ENCODE measurements at places on chromosomes 1 and 21.

DNA sequence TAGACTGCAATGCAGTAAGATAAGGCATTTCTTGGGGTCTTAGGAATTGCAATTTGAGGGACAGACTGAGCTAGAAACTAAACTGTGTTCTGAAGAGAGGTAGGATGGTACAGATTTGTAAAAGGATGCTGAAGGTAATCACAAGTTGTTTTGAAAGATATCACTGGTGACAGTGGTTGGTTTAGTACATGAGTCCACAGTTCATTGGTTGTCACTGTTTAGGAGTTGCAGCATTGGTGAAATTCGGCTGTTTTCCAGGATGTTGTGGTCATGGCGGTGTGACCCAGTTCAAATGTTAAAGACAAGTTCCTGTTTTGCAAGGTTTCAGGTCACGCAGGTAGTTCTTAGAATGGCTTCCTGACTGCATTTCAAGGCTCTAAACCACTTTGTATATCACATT, 292.8 kb upstream of the B3GALT2 start:
- no peak for DNase-seq

- no peak for DNase-seq
These were observed 136.0 kb upstream of the GREM2 start for GRCh38 chr1:240747907-240748306.

DNA sequence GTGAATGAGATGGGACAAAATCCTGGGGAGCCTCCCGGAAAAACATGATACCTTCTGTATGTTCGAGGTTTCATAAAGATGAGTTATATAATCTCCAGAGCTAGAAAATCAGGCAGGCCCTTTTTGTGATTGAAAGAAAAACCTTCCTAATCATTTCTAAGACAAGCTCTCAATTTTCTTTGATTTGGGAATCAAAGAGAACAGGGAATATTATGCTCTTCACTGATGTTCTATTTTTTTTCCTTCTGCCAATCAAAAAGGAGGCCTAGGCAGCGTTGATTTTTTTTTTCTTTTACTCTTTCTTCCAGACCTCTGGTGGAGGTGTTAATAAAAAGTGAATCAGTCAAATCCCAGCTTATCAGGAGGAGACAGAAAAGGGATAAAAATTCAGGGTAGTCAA, 34.5 kb downstream of the DIRAS3 start:
- DNase-seq = no peak

- no peak for DNase-seq
These were observed 10.2 kb downstream of the USP24 start for GRCh38 chr1:55204997-55205396.

DNA sequence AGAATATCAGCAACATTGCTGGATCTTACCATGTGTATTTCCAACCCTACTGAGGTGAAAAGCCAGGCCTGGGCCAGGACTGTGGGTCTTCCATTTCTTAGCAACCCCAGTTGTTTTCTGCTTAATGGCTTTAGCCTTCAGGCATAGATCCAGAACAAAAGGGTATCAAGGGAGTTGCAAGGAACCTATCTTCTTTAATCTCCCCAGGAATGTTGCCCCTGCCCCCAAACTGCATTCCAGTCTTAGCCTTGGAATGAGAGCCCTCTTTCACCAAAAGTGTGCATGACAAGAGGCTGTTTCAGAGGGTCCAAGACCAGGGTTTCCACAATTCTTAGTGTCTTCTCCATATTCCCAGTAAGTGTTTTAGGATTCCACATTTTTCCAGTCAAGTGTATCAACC, 87.9 kb upstream of the SOX13 start:
- DNase-seq = no peak

DNA sequence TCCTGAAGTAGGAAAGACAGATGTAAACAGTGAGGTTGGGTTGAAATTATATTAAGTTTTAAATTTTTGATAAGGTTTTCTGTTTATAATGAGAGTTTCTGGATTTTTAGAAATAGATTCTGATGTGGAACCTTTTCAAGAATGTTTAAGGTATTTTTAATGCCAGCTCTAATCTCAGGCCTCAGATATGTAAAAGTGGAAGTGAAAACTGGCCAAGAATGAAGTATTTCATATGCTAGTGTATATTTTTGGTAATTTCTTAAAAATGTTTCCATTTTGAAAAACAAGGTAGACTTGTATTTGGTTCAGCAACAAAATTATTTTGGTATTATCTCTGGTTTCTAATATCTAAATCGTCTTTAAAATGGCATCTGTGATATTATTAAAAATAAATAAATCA, 14.4 kb downstream of the IFNAR1 start:
- no peak for DNase-seq
